ENCODE measurements at places on chromosomes 5 and 9.
A peak's percentile ranks its signal among the peaks of the same experiment; 100 is the strongest.

DNA sequence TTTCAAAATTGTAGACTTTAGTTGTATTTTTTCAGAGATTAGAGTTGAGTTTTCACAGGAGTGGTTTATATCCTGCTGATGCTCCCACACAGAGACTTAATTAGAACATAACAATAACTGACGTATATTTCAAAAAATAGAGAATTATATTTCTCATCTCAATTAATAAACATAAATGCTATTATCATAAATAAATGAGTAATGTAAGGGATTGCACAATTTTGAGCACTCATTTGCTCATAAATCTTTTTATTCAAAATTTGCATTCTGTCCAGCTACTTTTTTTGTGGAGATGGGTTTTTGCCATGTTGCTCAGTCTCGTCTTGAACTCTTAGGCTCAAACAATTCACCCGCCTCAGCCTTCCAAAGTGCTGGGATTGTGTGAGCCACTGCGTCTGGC, 515.7 kb upstream of the RORB start:
- DNase-seq: no peak

GRCh38 chr9:121222524-121223171, 21.0 kb upstream of the RAB14 start:
- no peak for DNase-seq

GRCh38 chr5:35856765-35857351, at the start of gene IL7R:
Gene IL7R (plus strand): TSS chr5:35856891. CDS start chr5:35856978, 87 bp downstream.
- DNase-seq: no peak

DNA sequence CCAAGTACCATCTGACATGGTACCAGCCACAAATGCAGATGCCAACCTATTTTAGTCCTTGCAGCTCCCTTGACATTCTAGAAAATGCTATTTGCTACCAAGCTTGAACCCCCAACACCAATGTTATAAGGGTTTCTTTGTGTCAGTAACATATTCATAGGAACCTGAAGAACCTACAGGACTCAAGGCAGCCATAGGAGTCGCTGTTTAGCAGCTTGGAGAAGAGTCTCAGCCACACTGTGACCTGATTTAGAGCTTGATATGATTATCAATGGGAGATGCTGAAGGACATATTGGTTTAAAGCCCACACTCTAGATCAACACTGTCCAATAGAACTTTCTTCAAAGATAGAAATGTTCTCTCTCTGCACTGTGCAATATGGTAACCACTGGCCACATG, 6.4 kb upstream of the ZFR start:
- no peak for DNase-seq

GRCh38 chr5:174616036-174616435, 108.3 kb upstream of the MSX2 start:
- no peak for DNase-seq

DNA sequence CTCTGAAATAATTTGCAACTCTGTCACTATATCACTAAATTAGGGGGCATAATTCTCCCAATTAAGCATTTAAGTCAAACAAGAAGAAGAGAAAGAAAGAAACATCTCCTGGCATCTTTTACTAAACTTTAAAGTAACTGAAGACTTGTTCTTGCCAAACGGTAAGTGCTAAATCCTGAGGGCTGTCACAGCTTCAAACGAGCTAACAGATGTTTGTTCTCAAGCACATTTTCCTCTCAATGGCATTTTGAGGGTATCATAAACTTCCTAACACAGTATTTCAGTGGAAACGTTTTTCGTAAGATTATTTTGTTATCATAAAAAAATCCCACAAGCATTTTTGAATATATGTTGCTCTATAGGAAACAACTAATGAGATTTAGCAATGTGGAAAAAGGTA, 169.5 kb upstream of the TAS2R1 start:
- no peak for DNase-seq

- no peak for DNase-seq
Observed at GRCh38 chr5:81241001-81241400, 7.9 kb downstream of the CKMT2 start.

DNA sequence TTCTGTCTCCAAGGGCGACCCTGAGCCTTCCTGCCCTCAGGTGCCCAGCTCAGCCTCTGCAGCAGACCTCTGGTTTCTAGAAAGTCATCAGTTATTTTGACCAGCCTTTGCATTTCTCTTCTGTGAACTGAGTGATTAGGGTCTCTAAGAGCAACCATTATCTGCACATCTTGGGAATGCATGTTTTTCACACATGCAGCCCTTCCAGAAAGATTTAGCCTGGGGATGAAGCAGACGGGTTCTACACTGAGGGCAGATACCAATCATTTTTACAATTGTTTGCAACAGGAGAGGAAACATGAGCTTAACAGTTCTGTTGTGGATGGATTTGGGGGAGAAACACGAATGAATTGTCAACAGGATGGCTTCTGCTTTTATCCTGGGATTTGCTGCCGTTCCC, 90.1 kb upstream of the PITX1 start:
- no peak for DNase-seq

DNA sequence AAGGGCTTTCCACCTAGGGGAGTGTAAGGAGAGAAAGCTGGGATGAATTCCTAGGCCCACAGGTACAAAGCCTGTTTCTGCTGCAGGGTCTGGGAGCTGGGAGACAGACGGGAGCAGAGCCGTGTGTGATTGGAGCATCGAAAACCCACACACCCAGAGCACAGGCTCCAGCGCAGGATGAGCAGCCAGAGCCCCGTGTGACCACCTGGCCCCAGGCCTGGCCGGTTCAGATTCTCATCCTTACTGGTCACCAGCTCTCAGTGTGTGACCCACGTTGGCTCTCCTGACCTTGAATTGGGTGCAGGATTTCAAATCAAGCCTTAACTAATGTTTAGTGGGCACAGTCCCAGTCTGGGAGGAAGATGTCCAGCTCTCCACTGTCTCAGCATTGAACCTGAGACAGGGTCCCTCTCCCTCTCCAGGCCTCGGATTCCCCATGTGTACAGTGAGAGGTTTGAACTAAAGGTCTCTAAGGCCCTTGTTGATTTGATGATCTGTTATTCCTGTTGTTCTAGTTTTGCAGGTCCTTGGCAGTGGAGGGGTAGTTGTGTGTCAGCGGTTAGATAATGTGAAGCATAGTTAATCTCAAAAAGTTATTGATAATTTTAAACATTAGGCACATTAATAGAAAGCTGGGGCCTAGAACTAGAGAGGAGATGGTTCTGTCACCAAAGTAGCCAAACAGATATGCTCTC, 50.1 kb downstream of the PPARGC1B start:
- DNase-seq: no peak

GRCh38 chr9:79120941-79121340, 450.8 kb upstream of the TLE4 start:
- no peak for DNase-seq

GRCh38 chr5:53616939-53617549, 56.6 kb downstream of the NDUFS4 start:
- DNase-seq: no peak

GRCh38 chr9:120768247-120768646, 25.0 kb downstream of the FBXW2 start:
- no peak for DNase-seq

DNA sequence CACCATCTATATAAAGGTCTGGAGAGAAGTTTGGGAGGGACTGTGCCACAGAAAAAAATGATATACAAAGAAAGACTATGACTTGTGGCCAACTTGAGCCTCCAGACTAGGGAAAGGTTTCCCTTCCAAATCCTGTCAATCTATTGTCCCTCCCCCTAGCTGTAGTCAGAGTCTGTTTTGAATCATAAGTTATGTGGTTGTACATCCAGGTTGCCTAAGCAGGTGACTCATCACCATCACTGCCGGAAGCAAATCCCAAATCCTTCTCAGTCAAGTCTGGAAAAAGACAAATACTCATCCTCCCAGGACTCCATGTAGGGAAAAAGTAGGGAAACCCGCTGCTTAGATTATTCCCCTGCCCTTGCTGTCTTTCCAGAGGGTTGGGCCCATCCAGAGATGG, 235.7 kb downstream of the CDK5RAP2 start:
- DNase-seq: peak; percentile 67

- no peak for DNase-seq
Observed at GRCh38 chr5:127871503-127872153, 168.4 kb downstream of the CCDC192 start.

GRCh38 chr5:73640861-73641320, 14.9 kb downstream of the ARHGEF28 start:
- DNase-seq: no peak

DNA sequence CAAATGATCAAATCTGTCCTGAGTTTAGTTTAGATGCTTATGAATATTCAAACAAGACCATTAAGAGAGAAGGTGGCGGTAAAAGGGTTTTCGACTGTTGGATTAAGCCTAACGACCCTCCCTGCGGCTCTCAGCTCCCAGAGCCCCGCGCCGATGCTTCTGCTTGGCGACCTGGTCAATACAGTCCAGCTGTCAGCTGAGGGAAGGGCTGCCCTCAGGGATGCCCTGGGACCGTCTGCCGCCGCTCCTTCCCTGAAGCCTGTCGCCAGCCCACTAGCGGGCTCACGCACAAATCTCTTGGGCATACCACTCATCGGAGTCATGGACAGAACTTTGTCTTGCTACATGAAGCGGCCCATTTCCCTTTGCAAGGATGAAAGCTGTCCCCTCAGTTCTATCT, 136.6 kb upstream of the RAPGEF1 start:
- DNase-seq: no peak

- no peak for DNase-seq
Observed at GRCh38 chr5:39323542-39323941, 40.8 kb downstream of the C9 start.

- DNase-seq: no peak
Observed at GRCh38 chr5:78760366-78760765, 111.8 kb upstream of the LHFPL2 start.

DNA sequence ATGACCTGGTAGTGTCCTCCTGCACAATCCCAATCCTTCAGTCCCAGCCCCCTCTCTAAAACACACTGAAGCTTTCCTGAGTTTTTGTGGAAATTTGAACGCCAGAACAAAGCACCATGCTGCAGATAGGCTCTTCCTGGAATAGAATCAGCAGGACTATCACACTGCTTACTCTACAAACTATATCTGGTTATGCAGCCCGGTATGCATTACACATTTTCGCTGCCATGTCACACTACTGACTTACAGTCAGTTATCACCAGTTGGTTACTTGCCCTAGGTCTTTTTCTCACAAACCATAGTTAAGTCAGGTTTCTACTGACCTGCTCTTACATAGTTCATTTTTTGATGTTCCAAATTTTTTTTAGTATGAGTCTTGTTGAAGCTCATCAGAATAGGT, 24.9 kb downstream of the PLCXD3 start:
- no peak for DNase-seq

GRCh38 chr5:100802208-100802607, 100.9 kb downstream of the ST8SIA4 start:
- no peak for DNase-seq

DNA sequence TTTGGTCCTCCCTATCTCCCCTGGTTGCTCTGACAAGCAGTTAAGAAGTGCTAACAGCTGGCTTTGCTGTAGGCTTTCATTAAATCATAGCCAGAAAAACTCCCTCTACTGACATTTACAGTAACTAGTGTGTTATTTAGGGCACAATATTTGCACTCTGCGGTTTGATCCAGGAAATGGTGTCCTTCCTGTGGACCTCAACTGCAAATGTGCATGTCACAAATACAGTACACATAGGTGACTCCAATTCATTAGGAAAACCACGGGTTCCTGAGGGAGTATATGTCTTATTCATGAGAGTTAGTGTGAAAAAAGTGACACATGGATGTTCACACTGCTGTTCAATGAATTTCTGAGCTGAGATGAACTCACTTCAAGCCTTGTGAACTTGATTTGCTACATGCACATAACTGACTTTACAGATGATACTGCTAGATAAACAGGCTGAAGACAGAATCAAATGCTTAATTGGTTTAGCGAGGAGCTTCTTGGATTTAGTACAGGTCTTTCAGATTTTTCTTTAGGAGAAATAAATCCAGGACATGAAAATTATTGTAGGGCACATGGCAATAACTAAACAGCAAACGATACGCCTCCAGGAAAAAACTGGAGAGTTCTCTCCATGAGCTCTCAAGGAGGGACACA, 281.5 kb downstream of the EFNA5 start:
- peak; percentile 56 for DNase-seq

- DNase-seq: no peak
Observed at GRCh38 chr5:33800241-33800950, 91.4 kb downstream of the ADAMTS12 start.

DNA sequence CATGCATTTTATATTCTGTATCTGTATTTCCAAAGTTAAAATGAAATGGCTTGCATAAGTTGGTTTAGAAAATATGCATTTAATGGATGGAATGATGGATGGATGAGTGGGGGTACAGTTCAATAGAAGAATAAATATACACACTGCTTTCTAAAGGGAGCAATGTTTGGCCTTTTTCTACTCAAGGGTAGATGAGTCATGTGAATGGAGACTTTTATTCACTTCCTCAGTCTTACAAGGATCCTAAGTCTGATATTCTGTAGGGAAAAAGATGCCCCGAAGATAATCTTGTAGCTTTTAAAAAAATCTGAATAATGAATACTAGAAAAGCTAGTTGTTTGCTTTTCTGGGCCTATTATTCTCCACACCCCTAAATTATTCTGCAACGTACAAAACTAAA, 2112.1 kb downstream of the MAT2B start:
- DNase-seq: no peak

GRCh38 chr5:10442576-10442975, 897 bp downstream of the ROPN1L start:
- DNase-seq: no peak

DNA sequence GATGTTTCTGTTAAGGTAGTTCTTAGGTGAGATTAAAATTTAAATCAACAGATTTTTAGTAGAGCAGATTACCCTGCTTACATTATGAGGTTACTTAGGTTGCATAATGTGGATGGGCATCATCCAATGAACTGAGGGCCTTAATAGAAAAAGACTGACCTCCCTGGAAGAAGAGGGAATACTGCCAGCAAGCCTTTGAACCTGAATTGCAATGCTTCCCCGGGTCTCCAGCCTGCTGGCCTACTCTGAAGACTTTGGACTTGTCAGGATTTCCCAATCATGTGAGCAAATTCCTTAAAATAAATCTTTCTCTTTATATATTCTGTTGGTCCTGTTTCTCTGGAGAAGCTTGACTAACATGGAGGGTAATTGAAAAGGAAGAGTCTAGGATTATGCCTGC, 542.1 kb upstream of the ARRDC3 start:
- DNase-seq: no peak

DNA sequence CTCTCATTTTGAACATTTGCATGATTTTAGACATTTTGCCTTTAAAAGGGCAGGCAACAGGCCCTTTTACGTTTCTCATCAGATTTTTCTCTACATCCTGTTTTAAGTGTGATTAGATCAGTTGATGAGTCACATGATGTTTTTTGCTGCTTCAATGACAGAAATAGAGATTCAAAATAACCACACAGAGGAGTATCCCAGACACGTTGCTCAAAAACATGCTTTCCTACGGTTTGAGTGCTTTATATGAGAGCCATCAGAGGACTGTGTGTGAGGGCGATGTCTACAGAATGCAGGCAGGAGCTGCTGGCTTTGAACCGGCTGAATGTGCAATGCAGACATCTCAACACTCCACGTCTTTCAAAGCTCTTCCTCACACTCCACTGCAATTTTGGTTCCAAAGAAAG, 42.1 kb downstream of the OTULIN start:
- peak; percentile 30 for DNase-seq

- no peak for DNase-seq
Observed at GRCh38 chr5:169922474-169922873, 57.8 kb downstream of the INSYN2B start.
